SK-N-MC (cell line): ENCODE measurements at places on chromosomes 2 and 18.

DNA sequence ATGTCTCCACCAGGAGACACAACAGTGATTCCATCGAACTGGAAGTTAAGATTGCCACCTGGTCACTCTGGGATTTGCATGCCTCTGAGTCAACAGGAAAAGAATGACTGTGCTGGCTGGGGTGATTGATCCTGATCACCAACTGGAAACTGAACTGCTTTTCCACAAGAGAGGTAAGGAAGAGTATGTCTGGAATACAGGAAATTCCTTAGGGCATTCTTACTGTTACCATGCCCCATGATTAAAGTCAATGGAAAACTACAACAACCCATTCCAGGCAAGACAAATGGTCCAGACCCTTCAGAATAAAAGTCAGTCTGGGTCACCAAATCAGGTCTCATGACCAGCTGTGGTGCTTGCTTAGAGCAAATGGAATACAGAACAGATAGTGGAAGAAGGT, 12.0 kb upstream of the DDX1 start:
- DNase-seq, result no peak

- no peak for DNase-seq
Measured at GRCh38 chr2:19256121-19256601, 102.3 kb downstream of the OSR1 start.

DNA sequence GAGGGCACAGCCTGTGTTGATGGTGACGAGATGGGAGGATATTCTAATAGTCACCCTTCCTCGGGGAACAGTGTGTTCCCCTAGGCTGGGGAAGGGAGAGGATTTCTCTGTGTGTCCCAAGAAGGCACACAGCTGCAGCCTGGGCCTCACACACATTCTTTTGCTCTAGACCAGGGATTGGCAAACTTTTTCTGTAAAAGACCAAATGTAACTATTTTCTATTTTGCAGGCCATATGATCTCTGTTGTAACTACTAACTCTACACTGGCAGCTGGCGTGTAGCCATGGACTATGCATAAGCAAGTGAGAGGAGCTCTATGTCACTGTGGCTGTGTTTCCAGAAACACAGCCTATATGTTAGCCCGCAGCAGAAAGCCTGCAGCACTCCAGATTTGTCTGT, 65.8 kb downstream of the ARHGAP28 start:
- DNase-seq, result no peak

DNA sequence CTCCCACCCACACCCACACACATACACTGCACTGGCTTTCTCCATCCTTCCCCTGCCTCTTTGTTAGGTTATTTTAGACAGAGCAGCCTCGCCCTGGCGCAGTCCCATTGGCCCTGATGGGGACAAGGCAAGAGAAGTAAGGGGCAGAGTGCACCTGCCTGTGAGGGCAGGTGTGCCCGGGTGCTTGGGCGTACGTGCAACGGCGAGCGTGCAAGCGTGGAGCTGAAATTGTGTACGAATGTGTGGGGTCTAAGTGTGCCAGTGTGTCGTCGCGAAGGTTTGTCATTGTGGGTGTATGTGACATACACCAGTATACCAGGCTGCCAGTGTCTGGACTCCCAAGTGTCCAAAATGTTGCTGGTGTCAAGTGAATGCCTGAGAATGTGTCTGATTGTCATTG, 544 bp downstream of the LRATD1 start:
- no peak for DNase-seq

DNA sequence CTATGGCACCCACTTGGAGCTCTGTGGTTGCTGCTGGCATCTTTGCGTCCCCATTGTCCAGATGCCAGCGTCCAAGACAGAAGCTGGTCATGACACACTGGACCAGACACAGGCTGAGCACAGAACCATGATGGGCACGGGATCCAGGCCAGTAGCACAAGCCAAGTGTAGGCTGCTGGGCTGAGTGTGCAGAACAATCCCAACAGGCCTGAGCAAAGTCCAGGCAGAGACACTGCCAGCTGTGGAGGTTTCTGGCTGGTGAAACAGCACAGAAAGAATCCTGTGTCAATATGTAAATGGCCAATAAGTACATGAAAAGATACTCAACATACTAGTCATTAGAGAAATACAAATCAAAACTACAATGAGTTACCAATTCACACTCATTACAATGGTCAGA, 705.4 kb downstream of the METTL4 start:
- no peak for DNase-seq
